ENCODE measurements at places on chromosomes 4 and X.

- no peak for DNase-seq
Observed at GRCh38 chr4:121200795-121201472, 36.8 kb upstream of the TNIP3 start.

GRCh38 chr4:84412062-84412461 lies 87.0 kb downstream of the NKX6-1 start:
- DNase-seq, result no peak

DNA sequence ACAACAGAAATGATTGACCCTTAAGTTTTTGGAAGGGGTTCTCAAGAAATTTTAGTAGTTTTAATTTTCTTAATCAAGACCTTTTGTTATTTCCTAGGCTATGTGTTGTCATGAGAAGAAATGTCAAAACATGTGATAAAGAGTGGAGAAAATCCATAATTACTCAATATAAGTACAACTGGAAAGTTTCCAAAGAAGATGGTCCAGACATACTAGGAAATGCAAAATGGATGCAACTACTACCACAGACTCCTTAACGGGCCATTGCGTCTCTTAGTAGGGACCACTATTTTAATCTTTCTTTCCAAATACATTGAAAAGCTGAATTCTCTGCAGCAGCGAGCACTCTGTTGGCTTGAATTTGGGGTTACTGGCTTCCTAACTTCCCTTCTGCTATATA lies 148.8 kb downstream of the NWD2 start:
- DNase-seq, result no peak

GRCh38 chrX:111869639-111870034 lies 6.3 kb upstream of the TRPC5OS start:
- DNase-seq, result peak; percentile 34

- DNase-seq, result no peak
Observed at GRCh38 chr4:173171987-173172386, 3.4 kb downstream of the GALNT7 start.

DNA sequence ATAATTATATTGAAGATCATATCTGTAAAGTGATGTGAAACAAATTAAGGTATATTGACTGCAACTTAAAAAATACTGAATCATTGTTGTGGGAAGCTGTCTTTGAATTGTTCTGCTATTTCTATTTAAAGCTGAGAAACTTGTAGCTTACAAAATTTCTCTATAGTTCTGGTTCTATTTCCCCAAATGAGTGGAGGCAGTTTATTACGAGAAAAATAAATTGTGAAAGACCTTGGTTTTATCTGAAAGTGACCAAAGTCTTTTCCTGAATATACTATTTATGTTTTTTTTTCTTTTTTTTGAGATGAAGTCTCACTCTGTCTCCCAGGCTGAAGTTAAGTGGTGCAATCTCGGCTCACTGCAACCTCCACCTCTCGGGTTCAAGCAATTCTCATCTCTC lies 165.4 kb downstream of the SH3BGRL start:
- no peak for DNase-seq

GRCh38 chr4:17517664-17518063 lies 2.7 kb downstream of the CLRN2 start:
- no peak for DNase-seq

DNA sequence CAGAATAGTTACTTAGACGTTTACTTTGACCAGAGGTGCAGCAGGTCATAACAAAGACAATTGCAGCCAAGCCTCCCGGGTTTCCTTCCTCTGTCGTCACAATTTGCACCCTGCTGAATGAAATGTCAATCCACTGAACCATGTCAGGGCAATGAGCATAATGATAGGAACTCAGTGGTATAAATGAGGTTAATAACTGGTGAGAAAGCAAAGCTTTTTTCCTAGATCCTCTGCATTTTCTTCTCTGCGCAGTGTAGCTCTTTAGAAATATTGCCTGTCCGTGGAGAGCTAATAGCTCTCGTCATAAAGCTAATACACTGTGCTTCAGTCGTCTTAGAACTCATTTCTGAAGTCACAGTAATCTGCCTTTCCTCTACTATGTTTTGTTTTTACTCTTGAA lies 1960.1 kb upstream of the ADGRL3 start:
- no peak for DNase-seq

- DNase-seq, result no peak
Observed at GRCh38 chrX:94058728-94059382, 384.8 kb downstream of the FAM133A start.

DNA sequence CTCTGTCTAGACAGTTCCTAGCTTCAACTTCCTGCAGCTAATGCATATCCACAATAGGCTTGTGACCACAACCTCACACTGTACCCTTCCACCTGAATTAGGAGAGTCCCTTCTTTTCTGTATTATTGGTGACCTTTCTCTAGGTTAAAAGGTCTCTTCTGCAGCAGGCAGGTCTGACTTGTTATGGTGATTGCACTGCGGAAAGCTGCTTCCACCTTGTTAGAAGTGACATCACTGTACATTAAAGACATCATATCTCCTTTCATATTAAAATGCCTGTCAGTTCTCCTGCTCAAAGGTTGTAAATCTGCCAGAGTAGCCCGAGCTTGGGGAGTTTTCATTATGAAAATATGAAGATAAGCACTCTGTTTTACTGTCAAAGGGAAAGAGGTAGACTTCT lies 21.5 kb upstream of the LSM6 start:
- DNase-seq, result no peak

DNA sequence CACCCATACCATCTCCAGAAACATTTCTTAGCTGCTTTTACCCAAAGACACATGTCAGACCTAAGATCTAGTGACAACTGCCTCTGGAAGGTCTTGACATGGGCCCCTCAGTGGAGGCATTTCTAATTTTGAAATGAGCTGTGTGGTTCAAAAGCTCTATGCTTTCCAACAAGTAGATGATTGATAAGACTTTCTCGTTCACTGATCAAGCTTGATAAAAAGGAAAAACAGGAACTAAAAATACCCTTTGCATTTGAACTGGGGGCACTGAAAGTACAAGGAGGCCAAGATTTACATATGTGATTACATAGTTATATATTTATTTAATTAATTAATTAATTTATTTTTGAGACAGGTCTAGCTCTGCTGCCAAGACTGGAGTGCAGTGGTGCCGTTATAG lies 61.3 kb upstream of the SCOC start:
- no peak for DNase-seq

DNA sequence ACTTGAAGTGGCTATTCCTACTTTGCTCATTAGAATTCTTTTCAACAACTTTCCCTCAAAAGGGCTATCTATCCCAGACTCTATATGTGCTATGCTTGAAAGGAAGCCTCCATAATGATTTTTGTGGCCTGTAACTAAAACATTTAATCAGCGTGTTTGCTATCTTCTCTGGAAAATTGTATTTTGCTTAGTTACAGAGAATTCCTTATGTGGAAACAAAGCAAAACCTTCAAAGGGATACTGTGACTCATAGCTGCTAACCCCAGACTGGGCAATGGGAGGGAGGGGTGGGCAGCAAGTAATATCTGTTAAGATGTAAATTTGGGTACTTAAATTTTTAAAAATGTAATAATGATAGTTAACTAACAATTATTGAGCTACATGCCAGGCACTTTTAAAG lies 3.7 kb downstream of the SLC25A14 start:
- DNase-seq, result peak; percentile 1

DNA sequence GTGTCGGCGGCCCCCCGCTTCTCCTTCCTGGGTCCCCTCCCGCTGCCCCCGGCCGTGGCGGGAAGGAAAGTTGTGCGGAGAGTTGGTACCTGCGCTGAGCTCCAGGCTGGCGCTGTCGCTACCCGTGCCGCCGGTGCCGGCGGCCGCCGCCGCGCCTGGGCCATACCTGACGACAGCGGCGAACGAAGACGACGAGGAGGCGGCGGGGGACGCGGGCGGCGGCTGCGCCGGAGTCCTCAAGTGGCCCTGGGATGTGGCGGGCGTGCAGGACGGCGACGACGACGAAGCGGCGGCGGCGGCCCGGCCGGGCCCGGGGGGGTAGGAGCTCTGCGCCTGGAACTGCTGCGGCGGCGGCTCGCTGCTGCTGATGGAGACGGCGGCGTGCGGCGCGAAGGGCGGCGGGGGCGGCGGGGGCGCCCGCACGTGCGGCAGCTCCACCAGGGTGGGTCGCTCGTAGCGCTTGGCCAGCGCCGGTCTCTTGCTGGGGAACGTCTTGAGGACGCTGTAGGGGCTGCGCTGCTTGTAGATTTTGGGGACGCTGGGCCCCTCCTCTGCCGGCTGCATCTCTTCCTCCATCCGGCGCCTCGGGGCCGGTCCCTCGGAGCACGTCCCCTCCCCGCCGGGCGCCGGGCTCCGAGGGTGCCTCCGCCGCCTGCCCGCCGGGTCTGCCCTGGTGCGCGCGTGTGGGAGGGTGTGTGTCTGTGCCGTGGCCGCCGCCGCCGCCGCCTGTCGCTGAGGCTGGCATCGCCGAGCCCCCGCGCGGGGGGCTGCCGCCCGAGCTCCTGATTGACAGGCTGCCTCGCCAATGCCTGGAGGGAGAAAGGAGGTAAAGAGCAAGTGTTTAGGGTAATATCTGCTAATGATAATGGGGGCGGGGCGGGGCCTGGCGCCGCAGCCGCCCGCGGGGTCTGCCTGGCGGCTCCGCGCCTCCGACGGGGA lies 618 bp downstream of the BEND4 start:
- peak; percentile 6 for DNase-seq

- peak; percentile 42 for DNase-seq
Observed at GRCh38 chrX:134377537-134377936, 82.4 kb upstream of the HPRT1 start.

GRCh38 chr4:85812776-85813175 lies 337.8 kb downstream of the ARHGAP24 start:
- DNase-seq, result no peak

- no peak for DNase-seq
Observed at GRCh38 chrX:38937926-38938325, 136.7 kb downstream of the MID1IP1 start.

- peak; percentile 50 for DNase-seq
Observed at GRCh38 chr4:71553605-71554004, 214.8 kb downstream of the SLC4A4 start.

GRCh38 chr4:141807103-141807891 lies 170.9 kb downstream of the IL15 start:
- DNase-seq, result peak; percentile 64

DNA sequence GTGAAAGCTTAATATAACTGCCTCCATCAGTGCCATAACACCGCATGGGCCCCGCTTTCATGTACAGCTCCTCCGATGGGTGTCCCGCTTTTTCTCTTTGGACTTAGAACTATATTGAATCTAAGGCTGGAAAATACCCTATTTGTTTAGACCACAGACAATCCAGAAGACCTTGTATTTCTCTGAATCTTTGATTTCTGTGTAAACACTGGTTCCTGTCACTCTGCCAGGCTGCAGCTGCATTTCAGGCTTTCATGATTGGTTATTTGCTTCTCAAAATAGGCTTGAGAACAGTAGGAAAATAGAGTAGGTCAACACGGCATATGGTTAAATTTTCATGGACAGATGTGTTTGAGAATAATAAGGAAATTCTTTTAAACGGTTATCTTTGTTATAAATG lies 80.0 kb downstream of the NWD2 start:
- no peak for DNase-seq

DNA sequence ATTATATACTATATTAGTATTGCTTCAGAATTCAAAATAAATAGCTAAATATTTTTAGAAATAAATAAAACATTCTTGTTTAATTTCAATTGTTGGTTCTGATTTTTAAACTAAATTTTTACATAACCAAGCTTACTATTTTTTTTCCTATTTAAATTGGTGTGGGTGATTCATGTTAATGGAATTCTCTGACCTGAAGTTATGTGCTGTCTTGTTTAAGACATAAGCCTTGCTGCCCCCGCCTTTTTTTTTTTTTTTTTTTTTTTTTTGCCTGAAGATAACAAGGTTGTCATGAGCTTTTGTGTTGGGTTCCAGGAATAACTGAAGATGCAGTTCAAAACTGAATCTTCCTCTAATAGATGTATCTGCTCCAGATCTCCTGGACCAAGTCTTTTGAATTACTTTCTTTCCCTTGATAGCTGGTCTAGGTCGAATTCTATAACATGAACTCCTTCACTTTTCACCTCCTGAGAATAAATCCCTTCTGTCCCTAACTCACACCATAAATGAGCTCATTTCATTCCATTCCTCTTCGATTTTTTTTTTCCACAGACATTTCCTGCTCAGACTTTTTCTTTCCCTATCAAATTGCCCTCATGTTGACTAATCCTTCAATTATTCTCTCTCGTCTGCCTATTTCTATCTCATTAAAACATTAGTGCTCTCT lies 261.5 kb upstream of the FTHL17 start:
- peak; percentile 85 for DNase-seq

DNA sequence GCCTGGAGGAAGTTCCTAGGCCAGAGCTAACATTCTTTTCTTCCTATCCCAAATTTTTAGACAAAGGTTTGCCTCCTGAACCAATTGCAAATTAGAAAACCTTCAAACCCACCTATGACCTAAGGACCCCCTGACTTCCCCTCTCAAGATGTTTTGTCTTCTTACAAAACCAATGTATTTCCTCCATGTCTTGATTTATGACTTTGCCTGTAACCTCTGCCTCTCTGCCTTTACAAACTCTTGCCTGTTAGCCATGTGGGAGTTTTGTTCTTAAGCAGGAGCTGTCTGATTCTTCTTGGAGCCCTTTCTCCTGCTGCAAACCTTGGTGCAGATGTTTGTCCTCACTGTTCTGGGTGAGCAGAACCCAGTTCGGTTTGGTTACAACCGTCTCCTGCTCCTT lies 222.3 kb upstream of the BOD1L1 start:
- no peak for DNase-seq

GRCh38 chrX:25096522-25097045 lies 80.8 kb upstream of the ARX start:
- DNase-seq, result no peak

- peak; percentile 2 for DNase-seq
Observed at GRCh38 chr4:28709891-28710290, 1849.2 kb downstream of the STIM2 start.

GRCh38 chrX:6693051-6693450 lies 158.1 kb upstream of the VCX3A start:
- no peak for DNase-seq

GRCh38 chrX:15930585-15930984 lies 76.0 kb upstream of the AP1S2 start:
- DNase-seq, result peak; percentile 62

- DNase-seq, result no peak
Observed at GRCh38 chrX:96838537-96838936, 45.2 kb upstream of the RPA4 start.

- DNase-seq, result peak; percentile 83
Observed at GRCh38 chr4:39521253-39521919, 5.9 kb downstream of the UGDH start.

DNA sequence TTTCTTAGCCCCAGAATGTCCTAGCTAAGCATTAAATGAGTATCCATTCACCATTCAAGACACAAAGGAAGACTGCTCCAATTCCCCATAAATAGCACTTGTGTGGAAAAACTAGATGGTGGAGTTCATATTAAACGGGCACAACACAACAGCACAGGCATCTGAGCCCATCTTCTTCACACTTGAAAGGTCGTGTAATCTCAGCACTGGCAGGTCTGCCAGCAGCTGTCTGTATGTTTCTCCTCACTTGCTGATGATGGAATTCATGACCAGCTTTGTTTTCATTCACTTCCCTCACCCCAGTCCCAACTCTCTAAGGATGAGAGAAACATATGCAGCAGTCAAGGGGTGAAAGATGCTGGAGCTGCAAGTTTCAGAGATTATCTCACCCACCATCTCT lies 148.7 kb downstream of the AFAP1 start:
- no peak for DNase-seq

Measured in fibroblast of skin of scalp (primary cell).